Stimulated activated CD4-positive, alpha-beta T cell treated with anti-CD3 and anti-CD28 coated beads, TNF-alpha, amount 100 ng/mL, for 24 hours (primary cell): ENCODE measurements at places on chromosomes 16 and 17.
A peak's percentile ranks its signal among the peaks of the same experiment; 100 is the strongest.

- DNase-seq = no peak
These were observed 59.2 kb upstream of the TANC2 start for GRCh38 chr17:62906881-62907280.

DNA sequence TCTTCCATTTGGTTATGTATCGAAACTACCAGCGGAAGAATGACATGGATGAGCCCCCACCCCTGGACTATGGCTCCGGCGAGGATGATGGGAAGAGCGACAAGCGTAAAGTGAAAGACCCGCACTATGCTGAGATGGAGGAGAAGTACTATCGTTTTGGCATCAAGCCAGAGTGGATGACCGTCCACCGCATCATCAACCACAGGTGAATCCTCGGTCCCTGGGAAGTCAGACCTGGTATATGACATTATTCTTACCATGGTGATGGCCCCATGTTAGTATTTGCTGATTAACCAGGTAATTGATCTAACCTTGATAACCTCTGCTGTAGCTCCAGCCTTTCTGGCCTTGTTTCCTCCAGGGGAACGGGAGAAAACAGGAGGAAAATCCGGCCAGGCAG lies 8.5 kb downstream of the CHD3 start:
- DNase-seq = no peak

DNA sequence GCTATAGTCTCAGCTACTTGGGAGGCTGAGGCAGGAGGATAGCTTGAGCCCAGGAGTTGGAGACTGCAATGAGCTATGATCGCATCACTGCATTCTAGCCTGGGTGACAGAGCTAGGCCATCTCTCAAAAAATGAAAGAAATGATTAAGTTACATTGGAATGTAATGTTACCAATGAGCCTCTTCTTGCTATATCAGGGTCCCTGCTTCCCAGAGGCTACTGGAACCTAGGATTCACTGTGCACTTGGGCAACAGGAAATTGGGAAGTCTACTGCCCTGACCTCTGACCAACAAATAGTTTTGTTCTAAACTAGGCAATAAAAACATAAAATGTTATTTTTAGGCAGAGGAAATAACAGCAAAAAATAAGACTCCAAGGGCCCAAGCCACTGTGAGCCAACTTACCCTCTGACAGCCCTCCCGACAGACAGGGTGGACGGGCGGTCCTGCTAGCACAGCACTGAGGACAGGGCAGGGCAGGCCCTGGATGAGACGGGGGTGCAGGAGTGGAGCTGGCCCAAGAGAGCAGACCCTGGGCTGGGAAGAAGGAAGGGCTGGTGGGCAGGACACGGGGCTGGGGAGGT lies 27.5 kb downstream of the NSMCE1 start:
- DNase-seq = no peak

- no peak for DNase-seq
These were observed 22.8 kb downstream of the G6PC3 start for GRCh38 chr17:44093231-44093900.

DNA sequence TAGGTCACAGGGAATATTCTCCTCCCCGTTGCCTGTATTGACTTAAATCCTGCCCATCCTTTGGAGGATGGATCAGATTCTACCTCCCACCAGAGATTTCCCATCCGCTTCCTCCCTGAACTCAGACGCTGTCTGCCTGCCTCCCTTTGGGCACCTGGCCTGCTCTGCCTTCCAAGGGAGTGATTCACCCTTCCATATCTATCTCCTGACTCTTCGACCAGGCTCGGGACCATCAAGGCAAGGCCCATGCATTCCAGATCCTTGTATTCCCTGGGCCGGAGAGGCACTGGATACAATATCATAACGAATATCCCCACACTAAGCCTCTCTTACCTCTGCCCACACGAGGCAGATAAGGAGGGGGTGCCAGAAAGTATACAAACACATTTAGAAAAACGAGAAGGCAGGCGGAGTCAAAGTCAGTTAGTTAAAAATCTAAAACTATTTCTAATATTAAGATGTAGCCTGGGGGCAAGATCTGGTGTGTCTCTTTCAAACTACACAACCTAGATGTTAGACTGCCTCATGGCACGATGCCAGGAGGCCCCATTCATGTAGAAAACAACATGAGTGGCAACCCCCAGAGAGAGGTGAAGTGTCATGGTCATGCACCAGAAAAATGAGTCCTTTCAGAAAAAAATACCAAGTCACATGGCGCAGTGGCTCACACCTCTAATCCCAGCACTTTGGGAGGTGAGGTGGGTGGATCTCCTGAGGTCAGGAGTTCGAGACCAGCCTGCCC lies 9.2 kb downstream of the PMP22 start:
- DNase-seq = no peak

DNA sequence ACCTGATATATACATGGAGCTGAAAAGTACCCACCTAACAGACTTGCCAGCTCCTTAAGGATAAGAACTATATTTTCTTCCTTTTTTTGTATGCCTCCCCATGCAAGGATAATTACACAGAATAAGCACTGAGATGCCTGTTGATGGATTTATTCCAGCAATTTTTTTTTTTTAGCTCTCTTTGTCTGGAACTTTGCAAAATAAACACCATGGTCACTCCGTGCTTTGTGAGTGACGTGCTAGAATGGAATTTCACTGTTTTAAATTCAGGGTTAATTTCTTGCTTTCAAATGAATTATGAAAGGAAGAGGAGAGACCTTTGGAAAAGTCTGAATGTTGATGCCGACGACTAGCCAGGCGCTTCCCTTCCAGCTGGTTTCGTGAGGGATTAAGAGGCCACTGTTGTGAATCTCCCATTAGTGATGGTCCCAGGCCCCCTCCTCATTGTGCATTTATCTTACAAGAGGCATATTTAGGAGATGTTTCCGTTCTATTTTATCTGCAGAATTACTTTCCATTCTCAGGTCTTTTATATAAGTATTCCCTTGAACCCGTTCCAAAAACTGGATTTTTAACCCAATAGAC lies 529.1 kb downstream of the WWOX start:
- DNase-seq = no peak

DNA sequence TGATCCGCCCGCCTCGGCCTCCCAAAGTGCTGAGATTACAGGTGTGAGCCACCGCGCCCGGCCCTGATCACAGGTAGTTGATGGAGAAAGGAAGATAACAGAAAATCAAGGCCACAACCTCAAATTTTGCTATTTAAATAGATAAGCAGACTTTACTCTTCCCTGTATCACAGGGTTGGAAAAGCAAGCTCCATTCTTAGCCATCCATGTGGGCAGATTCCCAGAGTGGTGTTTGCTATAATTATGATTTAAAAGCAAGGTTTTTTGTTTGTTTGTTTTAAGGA lies 44.4 kb downstream of the TUBD1 start:
- no peak for DNase-seq

- no peak for DNase-seq
These were observed 36.8 kb downstream of the NSRP1 start for GRCh38 chr17:30153463-30153862.

DNA sequence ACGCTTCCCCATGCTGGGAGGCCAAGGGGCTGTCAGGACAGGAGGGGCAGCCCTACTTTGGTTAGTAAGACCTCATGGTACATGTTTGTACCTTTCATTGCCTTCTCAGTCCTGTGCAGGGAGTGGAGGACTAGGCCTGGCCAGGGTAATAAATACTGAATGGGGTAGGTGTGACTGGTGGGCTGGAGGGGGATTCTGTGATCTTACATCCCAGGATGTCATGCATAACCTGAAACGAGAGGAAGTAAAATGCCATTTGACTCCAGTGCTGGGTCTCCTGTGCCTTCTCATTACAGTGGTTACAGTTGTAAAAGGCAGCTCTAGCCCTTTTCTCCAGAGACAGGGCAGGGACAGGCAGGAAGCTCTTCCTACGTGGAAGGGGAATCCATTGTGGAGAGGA lies 138.2 kb downstream of the AATF start:
- DNase-seq = no peak

GRCh38 chr16:57564571-57565270 lies 22.3 kb downstream of the ADGRG5 start:
- DNase-seq = no peak

GRCh38 chr16:85645021-85645589 lies 32.0 kb downstream of the GSE1 start:
- DNase-seq = no peak

DNA sequence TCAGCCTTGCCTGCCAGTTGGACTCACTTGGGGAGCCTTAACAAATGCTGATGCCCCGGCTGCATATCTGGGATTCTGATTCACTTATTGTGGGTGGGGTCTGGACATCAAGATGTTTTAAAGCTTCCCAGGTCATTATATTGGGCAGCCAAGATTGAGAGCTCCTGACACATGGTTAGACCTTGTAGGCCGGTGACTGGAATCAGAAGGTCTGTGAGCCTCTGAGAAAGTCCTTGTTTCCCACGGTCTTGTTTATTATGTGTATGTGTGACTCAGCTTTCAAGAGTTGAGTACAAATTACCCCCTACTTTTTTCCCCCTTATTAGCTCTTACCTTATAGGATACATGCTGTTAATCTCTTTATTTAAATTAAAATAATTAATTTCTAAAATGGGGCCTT lies 103.5 kb downstream of the ABCC1 start:
- DNase-seq = no peak

- DNase-seq = no peak
These were observed 145.0 kb upstream of the ASIC2 start for GRCh38 chr17:33438139-33438538.

DNA sequence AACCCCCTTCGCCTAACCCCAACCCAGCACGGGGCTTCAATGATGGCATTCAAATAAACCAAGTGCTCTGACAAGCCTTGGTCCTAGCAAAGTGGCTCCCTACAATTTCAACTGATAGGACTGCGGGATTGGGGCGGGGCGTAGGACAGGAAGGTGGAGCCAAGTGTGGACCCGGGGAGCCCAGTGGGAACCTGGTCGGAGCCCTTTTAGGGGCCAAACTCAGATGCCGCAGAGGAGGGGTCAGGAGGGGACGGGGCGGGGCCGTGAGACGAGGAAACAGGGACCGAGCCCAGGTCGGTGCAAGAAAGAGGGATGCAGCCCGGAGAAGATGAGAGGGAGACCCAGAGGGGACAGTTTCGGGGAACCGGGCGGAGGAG lies 13.2 kb upstream of the CDIPT start:
- no peak for DNase-seq

DNA sequence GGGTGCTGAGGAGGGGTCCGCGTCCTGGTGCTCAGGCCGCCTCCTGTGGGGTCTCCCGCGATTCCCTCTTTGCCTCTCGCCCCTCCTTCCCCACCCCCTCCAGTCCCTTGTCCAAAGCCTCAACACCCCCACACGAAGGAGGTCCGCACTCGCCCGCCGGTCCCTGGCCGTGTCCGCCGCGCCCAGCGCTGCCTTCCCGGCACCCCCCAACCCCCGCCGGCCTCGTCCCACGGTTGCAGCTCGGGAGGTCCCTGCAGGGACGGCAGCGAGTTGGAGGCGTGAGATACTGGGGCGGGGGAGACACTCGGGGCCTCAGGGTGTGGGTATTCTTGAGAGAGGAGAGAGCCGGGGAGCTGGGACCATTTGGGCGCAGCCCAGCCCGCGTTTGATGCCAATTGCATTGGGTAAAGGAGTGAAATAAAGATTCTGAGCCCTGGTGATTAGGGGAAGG lies 468 bp downstream of the FLYWCH2 start:
- no peak for DNase-seq

DNA sequence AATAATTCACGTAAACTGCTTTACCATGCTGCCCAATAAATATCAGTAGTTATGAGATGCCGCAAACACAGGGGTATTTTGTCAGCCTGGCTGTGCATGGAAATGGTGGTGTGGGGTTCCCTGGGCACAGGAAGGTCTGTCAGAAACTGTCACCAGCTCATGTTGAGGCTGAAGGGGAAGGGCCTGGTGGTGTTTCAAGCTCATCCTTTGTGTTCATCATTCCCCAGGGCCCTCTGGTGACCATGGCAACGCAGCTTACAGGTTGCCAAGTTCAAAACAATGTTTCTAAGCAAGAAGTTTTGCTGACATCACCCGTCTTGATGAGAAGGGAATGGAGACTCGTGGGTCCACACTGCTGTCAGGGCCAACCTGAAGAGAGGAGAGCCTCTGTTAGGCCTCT lies 348.9 kb upstream of the C16orf82 start:
- no peak for DNase-seq

GRCh38 chr16:27258241-27258734 lies 10.3 kb downstream of the NSMCE1 start:
- no peak for DNase-seq

GRCh38 chr17:69725146-69725545 lies 310.6 kb downstream of the MAP2K6 start:
- DNase-seq = no peak

- no peak for DNase-seq
These were observed 24.2 kb downstream of the KATNB1 start for GRCh38 chr16:57759541-57760356.

DNA sequence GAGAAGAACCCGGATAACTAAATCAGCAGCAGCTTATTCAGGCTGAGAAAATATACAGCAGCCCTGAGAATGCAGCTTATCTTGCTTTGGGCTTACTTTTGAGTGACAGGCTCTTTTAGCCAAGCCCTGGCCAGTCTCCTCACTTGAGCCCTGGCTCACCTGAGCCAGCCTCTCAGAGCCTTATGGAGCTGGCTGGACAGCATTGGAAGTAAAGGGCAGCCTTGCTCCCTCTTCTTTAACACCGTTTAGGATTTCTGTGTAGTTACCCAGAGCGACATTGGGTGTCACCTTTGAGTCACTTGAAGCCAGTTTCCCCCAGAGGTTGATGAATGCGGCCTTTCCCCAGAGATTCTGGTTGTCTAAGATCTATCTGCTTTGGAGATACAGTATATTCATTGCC lies 7.7 kb upstream of the NPIPB2 start:
- peak; percentile 1 for DNase-seq

DNA sequence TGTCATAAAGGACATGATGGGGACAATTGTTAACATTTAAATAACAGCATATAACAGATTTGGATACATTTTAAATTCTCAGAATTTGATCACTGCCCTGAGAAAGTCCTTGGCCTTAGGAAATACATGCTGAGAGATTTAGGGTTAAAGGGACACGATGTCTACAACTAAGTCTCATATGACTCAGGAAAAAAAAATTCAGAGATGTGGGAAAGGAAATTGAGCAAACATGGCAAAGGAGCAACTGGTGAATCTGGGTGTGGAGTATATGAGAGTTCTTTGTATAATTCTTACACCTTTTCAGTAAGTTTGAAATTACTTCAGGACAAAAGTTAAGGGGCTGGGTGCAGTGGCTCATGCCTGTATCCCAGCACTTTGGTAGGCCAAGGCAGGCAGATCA lies 18.2 kb downstream of the MPP3 start:
- DNase-seq = no peak

- no peak for DNase-seq
These were observed 40.2 kb downstream of the C16orf87 start for GRCh38 chr16:46790599-46791270.

GRCh38 chr17:80718428-80718827 lies 173.8 kb downstream of the RPTOR start:
- DNase-seq = no peak

- no peak for DNase-seq
These were observed 28.7 kb downstream of the CCR7 start for GRCh38 chr17:40536295-40537171.
